ENCODE measurements at places on chromosomes 2 and 18.

- no peak for DNase-seq
These were observed 105.6 kb downstream of the MAPK4 start for GRCh38 chr18:50665519-50665918.

DNA sequence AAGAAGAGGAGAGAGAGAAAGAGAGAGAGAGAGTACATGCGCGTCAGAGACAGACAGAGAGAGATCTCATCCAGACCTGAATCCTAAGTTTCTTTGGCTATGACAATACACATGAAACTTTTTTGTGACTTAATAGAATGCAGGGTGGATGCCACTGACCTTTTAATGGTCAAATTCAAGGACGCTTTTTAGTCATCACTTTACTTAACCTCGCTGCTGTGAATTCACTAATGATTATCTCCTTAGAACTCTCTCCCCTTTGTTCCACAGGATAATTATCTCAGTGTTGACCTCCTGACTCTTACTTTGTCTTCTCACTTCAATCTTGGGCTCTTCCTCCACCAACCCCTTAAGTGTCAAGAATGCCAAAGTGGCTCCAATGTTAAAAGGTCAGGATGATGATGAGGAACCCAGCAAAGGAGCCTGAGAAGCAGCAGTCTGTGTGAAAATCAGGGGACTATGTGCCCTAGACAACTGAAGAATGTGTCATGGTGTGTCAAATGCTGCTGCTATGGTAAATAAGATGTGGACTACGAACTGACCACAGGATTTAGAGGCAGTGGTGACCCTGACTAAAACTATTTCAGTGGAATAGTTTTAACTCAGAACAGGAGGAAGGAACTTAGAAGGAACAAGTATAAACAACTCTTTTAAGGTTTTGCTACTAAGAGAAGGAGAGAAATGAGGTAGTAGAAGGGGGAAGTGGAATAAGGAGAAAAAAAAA is 382.1 kb downstream of the ZEB2 start:
- DNase-seq = no peak
- no peaks in the 10 kb centered on the region for H3K4me1 ChIP-seq
- no peak overlapping the region for H3K4me3 ChIP-seq

- H3K36me3 ChIP-seq = no peaks in the 10 kb centered on the region
- no peaks in the 10 kb centered on the region for H3K27me3 ChIP-seq
- no peaks in the 10 kb centered on the region for H3K4me1 ChIP-seq
- DNase-seq = no peak
These were observed 289.3 kb downstream of the MEIS1 start for GRCh38 chr2:66724241-66724640.

- no peaks in the 10 kb centered on the region for H3K36me3 ChIP-seq
- peaks cover 33% of the 10 kb centered on the region for H3K4me1 ChIP-seq
- no peak for DNase-seq
- H3K27ac ChIP-seq = no peak overlapping the region
These were observed 142.4 kb downstream of the THADA start for GRCh38 chr2:43453179-43454170.

- no peak overlapping the region for H3K27ac ChIP-seq
- no peak overlapping the region for H3K4me3 ChIP-seq
- no peaks in the 10 kb centered on the region for H3K36me3 ChIP-seq
- DNase-seq = no peak
- no peaks in the 10 kb centered on the region for H3K27me3 ChIP-seq
These were observed 398.6 kb downstream of the DCDC2C start for GRCh38 chr2:4101936-4102335.

Measured in vagina (tissue), 2 donors.